ENCODE measurements at places on chromosomes 2 and 18. TPM values are rescaled to one million over a fixed set of nuclear protein-coding genes. Genes with fewer than 3 reads are reported as not detected.
A peak's percentile ranks its signal among the peaks of the same experiment; 100 is the strongest.

Gene SP5
- 9.3 TPM for total RNA-seq

Gene DES
- total RNA-seq: 0.10 TPM

GRCh38 chr2:46841621-46842020, 74.0 kb downstream of the MCFD2 start:
- H3K27me3 ChIP-seq: peaks cover 2% of the 10 kb centered on the region
- H3K4me3 ChIP-seq: no peak overlapping the region
- no peaks in the 10 kb centered on the region for H3K36me3 ChIP-seq
- H3K4me1 ChIP-seq: peaks cover 18% of the 10 kb centered on the region
- no peak overlapping the region for H3K27ac ChIP-seq

DNA sequence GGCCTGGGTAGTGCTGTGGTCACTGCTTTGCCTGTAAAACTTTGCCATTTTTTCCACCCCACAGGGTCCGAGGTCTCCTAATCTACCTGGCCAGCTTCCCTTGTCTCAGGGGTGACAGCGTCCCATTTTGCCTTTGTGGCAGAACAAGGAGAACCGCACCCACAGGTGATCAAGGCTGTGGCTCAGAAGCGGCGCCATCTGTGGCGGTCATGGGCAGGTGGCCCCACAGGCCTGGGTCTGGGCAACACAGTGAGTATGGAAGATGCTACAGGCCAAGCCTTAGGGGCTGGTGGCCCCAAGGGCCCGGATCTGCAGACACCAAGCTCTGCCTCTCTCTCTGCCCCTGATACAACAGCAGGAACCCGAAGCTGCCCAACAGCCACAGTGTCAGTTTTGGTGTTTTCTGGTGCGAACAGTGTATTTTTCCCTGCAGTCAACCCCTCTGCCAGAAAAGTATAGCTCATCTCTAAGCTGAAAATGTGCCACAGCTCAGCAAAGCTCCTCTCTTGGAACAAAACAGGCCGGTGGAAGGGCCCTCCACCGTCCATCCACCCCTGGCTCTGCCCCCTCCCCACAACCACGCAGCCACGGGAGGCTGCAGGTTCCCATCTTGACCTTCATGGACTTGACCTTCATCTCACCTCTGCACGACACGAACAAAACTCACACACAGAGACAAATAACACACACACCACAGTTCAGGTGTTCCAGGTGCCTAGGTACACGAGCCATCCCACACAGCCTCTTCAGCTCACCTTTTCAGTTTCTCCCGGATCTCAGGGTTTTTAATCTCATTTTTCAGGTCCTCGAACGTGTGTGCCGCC, 96.7 kb downstream of the PXDN start:
- H3K27ac ChIP-seq: peak overlapping the region; percentile 0
- H3K4me3 ChIP-seq: peak overlapping the region; percentile 17
- peaks cover 14% of the 10 kb centered on the region for H3K4me1 ChIP-seq
- peaks cover 60% of the 10 kb centered on the region for H3K36me3 ChIP-seq
- H3K27me3 ChIP-seq: peaks cover 19% of the 10 kb centered on the region
- DNase-seq: no peak

- H3K4me3 ChIP-seq: no peak overlapping the region
- H3K4me1 ChIP-seq: peaks cover 11% of the 10 kb centered on the region
- no peak for DNase-seq
Measured at GRCh38 chr2:9613291-9613690, 17.5 kb downstream of the YWHAQ start.

DNA sequence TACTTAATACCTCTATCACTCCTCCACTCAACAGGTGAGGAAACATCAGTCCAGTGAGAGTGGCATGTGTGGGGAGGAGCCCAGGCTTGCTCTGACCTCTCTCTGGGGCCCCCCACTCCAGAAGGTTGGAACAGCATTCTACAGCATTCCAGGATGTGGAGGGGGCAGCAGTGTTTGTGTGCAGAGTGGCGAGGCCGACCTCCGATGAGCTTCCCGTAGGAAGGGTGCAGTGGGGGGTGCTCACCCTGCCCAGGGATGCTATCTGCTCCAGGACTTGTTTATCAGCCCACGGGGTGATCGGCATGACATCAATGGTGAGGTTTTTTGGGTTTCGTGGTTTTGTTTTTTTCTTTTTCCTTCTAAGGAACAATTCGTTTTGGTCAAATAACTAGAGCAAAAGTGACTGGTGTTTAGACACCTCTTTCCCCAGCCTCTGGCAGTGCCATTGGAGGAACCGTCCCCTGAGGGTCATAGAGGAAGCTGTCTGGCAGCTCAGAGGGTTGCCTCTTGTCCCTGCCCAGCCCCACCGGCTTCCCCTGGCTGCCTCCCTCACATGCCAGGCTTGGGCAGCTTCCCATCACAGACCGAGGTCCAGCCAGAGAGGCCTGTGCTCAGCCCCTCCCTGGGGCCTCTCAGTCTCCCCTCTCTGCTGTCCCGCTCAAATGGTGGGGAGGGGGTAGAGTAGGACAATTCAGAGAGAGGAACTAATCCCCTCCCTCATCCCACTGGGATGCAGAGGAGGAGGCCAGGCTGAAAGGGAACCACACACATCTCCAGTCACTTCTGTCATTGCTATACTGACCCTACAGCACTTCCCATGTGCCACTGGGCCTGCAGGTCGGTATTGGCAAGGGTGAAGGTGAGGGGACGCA, 96.5 kb downstream of the ZFP36L2 start:
- DNase-seq: no peak
- H3K4me3 ChIP-seq: no peak overlapping the region
- H3K4me1 ChIP-seq: peaks cover 40% of the 10 kb centered on the region
- H3K27ac ChIP-seq: no peak overlapping the region

- no peak overlapping the region for H3K27ac ChIP-seq
- H3K4me1 ChIP-seq: peaks cover 23% of the 10 kb centered on the region
- peaks cover 3% of the 10 kb centered on the region for H3K27me3 ChIP-seq
- H3K4me3 ChIP-seq: no peak overlapping the region
- no peak for DNase-seq
- peaks cover 12% of the 10 kb centered on the region for H3K36me3 ChIP-seq
Measured at GRCh38 chr2:187485523-187485922, 37.5 kb upstream of the CALCRL start.
